ENCODE measurements at places on chromosomes 7 and 10.

DNA sequence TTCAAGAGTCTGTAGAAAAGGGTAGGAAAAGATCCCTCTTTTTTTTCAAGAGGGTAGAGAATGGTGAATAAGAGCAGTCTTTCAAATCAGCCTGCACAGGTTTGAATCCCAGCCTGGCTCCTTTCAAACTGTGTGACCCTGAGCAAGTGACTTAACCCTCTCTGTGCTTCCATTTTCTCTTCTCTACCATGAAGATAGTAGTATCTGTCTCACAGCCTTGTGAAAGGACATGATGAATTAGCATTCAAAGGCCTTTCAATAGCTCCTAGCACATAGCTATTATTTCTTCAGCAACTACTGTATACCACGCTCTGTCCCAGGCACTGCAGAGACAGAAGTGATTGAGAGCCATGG, 25.4 kb downstream of the LEP start:
- no peak for DNase-seq

GRCh38 chr10:112208292-112208691, 24.7 kb upstream of the GPAM start:
- DNase-seq: no peak

DNA sequence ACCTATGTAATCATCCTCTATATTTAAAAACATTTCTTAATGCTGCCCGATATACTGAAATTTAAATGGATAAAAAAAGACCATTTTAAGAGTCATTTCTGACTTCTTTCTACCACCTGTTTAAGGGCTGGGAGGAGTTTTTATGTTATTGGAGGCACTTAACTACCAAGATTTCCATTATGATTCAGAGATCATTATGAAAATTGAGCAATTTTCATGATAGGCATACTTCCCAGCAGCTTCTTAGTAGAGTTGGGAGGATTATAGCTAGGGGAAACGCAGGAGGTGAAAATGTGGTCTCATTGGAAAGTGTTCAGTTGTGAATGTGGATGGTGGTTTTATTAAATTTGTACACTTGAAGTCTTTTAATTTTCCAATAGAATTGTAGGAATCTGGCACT, 28.4 kb upstream of the FAM204A start:
- no peak for DNase-seq

DNA sequence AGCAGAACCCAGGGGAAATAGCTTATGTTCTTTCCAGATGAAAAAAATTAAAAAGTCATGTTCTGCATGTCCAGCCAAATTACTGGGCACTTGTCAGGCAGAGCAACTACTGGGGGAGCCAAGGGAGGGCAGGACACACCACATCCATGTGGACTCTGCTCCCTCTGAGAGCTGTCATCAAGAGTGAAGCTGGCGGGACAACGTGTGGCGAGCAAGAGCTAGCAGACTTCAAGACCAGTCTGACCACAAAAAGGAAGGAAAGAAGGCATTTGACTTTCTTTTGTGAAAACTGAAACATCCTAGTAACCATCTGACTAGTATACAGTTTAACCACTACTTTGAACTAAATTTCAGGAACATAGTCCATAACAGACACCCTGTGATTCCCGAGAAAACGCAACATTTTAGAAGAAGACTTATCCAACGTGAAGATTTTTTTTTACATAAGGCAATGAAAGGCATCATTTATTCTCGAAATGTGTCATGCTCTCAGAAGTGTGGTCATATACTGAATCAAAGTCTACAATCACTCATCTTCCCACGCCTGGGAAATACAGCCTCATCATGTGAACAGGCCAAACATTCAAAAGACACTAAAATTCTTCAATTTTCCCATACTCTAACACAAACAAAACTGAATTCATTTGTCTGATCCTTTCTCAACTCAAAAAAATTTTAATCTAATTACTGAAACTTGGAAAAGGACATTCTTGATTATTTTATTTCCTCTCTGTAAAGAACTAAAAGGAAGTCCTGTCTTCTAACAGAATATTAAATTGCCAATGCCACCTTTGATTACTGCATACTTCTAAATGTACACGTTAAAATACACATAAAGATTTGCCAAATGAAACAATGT, 15.5 kb downstream of the CYTH3 start:
- DNase-seq: peak; percentile 72

GRCh38 chr7:18109762-18110161, 82.1 kb upstream of the PRPS1L1 start:
- DNase-seq: no peak

DNA sequence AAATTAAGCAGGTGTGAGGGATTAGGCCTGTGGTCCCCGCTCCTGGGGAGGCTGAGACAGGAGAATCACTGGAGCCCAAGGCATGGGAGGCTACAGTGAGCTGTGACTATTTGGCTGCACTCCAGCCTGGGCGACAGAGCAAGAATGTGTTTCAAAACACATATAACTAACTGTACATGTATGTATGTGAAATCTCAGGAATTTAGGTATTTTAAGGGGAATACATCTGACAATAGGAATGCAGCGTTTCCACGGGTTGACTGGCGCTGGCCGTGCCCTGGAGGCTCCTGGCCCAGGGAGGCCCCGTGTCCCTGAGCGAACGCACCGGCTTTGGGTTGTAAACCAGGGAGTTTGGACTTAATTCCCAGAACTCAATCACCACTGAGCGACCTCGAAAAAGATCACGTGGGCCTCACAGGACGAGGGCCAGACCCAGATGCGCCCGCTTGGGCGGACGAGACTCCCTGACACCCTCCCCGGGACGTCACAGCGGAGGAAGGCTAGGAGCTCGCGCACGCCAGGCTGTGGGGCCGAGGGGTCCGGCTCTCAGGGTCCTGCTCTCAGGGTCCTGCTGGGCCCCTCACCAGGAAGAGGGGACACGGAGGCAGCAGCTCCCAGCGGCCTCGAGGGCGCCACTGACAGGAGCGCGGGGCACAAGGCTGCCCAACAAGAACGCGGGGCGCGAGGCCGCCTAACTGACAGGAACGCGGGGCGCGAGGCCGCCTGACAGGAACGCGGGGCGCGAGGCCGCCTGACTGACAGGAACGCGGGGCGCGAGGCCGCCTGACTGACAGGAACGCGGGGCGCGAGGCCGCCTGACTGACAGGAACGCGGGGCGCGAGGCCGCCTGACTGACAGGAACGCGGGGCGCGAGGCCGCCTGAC, 18.4 kb downstream of the PTPRN2 start:
- DNase-seq: no peak

GRCh38 chr10:76350583-76350982, 919.2 kb downstream of the LRMDA start:
- no peak for DNase-seq

GRCh38 chr7:75698358-75698757, 40.4 kb downstream of the HIP1 start:
- no peak for DNase-seq

DNA sequence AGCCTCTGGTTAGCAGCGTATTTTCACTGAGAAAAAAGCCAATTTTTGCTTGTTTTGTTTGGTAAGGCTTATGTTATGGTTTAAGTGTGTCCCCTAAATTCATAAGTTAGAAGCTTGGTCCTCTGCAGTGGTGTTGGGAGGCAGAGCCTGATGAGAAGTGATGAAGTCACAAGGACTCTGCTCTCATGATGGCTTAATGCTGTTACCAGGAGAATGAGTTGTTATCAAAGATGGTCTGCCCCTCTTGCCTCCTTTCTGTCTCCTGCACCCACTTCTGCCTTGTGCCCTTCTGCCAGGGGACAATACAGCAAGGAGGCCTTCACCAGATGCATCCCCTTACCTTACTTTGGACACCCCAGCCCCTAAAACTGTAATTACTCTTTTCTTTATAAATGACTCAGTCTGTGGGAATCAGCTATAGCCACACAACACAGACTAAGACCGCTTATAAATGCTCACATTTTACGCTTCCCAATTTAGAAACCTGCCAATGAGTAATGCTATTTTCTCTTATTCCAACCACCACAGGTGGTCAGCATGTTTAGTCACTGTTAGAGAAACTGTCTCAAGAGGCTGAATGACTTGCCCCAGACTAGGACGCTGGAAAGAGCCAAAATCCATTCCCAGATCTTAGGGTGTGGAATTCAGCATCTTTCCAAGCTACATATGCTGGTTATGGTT, 6.1 kb upstream of the PKD1L1 start:
- DNase-seq: peak; percentile 44

- no peak for DNase-seq
Observed at GRCh38 chr10:6446711-6447110, 133.4 kb downstream of the PRKCQ start.

DNA sequence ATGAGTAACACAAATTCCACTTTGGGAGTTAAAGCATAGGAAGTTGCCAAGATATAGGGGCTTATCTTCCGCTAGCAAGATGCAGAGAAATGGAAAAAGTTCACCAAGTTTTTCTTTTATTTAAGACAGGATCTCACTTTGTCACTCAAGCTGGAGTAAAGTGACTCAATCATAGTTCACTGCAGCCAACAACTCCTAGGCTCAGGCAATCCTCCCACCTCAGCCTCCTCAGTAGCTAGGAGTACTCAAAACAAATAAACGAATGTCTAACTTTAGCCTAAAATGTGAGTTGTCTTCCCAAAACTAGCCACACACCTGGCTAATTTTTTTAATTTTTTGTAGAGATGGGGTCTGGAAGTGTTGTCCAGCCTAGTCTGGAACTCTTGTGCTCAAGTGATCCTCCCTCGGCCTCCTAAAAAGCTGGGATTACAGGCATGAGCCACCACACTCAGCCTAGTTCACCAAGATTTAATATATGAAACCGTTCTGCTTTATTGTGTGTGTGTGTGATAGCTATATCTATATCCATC, 9.9 kb downstream of the VIM start:
- no peak for DNase-seq

DNA sequence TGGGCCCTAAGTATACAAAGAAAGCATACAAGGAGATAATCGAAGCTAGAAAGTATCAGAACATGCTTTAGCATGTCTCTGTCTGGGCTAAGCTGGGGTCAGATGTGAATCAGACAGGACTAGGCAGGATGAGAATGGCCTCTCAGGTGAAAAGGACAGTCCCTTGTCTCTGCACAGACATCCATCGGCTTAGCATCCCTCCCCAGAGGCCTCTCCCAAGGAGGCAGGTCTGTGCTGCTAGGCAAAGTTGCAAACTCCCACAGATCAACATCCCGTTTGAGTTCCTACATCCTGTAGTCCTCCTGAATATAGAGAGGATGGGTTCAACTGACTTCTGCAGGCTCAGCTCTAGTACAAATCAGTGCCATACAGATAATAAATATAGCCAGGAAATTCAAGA, 24.5 kb downstream of the CHST15 start:
- no peak for DNase-seq

GRCh38 chr7:11210374-11210773, 236.7 kb downstream of the PHF14 start:
- no peak for DNase-seq

DNA sequence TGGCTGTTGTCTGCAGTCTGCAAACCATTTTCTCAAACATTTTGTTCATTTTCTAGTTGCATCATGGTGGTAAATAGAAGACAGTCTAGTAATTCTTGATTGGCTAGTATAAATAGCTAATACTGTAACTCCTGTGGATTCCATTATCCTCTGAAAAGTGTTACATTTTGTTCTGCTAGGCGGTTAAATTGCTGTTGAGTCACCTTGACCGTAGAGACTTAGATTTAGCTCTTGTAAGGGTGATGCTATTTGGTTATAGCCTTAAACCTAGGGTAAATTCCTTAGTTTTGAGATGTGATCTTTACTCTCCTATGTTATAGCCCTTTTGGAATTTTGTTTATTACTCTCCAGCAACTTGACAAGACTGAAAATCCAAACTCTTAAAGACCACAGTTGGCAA, 58.8 kb downstream of the SHOC2 start:
- no peak for DNase-seq

DNA sequence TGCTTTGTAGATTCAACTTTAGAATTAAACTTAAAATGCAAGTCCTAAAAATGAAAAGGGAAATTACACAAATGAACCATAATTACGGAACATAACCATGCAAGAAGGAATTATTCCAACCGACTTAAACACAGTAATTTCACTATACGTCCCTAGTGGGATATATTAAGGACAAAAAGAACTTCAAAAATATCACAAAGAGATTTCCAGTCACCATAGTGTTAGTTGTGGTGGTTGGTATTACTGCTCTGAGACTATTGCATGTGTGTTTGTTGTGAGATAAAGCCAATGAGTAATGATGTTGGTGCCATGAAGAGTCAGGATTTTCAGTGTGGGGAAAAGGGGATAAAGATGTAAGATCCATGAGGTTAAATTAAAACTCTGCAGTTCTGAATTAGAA, 49.6 kb downstream of the KCNH2 start:
- no peak for DNase-seq

GRCh38 chr10:133422223-133422806, 2.1 kb downstream of the SPRN start:
- no peak for DNase-seq

- no peak for DNase-seq
Observed at GRCh38 chr10:71880425-71881306, 29.6 kb upstream of the PSAP start.

DNA sequence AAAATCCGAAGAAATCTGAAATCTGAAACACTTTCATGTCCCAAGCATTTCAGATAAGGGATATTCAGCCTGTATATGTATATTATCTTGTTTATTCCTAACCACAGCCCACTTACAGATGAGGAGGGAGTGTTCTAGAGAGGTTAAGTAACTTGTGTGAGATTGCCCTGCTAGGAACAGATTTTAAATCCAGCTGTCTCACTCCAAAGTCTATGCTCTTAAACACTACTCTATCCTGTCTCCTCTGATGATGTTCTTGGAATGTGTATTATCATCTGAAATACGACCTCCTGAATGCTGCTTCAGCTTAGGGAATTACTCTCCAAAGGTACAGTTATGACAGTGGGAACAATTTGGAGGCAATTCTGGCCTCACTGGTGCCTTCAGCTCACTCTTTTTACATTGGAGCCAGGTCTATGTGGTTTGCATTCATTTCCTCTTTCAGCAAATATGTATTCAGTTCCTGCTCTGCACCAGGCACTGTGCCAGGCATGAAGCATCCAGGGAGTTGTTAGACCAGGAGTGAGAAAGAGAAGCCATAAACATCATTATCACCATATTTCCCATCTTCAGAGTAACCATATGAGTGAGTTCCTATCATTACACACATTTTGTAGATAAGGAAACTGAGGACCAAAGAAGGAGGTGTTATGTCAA, 70.2 kb downstream of the NOC3L start:
- peak; percentile 55 for DNase-seq

DNA sequence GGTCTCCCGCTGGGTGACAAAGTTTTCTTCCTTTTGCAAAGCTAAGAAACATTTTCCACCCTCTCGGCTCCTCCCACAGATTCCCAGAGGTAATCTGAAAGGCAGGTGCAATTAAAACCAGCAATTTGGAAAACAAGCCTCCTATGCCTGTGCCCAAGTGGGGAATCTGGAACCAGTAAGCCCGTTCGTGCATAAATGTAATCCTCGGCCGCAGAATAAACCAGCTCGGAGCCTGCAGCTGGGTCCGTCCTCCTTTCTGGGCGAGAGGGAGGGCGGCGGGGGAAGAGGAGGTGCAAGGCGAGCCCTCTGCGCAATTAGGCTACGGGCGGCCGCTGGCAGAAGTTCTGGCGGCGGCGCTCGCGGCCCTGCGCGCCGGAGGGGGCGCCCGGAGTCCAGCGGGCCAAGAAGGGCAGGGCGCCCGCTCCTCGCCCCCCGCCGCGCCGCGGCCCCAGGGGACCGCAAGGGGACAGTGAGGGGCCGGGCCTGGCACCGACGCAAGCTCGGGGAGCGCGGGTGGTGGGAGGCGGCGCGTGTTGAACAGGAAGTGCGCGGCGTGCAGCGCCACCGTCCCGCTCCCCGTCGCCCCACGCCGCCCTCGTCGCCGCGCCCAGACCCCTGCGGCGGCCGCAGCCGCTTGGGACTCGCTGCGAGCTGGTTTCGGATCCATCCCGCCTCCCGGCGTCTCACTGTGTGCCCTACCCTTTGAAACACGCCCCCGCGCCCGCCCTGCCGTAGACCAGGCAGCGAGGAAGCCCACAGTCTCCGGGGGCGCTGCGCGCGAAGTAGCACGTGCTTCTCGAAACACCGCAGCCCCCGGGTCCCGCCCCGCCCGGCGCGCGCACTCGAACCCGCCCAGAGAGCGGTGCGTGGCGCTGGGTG, at the start of gene PRKAG2:
Gene PRKAG2, minus strand, starts transcription at position 217 of the 879 bp plus-strand sequence. CDS start 495 bp downstream, outside the sequence.
- DNase-seq: no peak
